Stimulated activated CD8-positive, alpha-beta memory T cell treated with anti-CD3 and anti-CD28 coated beads, Interleukin-7, amount 100 ng/mL, for 1 hour (primary cell): ENCODE measurements at places on chromosomes 1 and 21.

- no peak for DNase-seq
Observed at GRCh38 chr1:235134171-235134570, 5.5 kb upstream of the TOMM20 start.

GRCh38 chr1:201084295-201084694 lies 27.9 kb downstream of the CACNA1S start:
- no peak for DNase-seq

GRCh38 chr1:108502624-108503023 lies 52.5 kb downstream of the NBPF6 start:
- DNase-seq, result no peak

DNA sequence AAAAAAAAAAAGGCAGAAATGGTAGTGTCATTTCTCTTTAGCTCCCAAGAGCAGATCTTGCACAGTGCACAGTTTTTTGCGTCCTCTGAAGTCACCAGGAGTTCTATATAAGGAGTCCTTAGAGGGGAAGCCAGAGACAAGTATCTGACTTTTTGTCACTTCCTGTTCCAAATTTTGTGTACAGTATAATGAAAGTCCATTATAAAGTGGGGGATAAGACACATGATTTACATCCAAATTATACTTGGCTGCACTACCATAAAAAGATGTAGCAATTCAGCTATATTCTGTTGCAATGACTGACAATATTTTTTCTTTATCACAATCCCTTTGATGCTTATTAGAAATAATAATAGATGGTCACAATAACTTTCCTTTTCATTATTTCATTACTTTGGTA lies 1276.9 kb upstream of the ADGRL2 start:
- DNase-seq, result no peak

DNA sequence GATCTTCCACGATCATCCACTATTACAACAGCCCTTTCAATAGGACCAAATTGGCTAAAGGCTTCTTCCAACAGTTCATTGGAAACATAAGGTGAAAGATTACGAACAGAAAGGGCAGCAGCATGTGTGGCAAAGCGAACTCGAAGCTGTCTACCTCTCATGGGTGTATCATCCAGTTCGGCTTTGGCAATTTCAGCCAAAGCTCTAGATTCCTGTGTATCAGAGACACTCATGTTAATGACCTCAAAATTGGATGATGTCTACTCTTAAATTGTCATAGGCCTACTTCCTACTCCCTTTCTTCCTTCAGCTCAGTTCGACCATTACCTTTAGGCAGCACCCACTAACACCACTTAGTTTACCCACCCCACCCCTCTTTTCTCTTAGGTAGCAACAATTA lies 2.2 kb downstream of the SFPQ start:
- no peak for DNase-seq

GRCh38 chr21:31394309-31394708 lies 50.2 kb upstream of the TIAM1 start:
- no peak for DNase-seq
